H54 (cell line): ENCODE measurements at places on chromosomes 3 and 15.

DNA sequence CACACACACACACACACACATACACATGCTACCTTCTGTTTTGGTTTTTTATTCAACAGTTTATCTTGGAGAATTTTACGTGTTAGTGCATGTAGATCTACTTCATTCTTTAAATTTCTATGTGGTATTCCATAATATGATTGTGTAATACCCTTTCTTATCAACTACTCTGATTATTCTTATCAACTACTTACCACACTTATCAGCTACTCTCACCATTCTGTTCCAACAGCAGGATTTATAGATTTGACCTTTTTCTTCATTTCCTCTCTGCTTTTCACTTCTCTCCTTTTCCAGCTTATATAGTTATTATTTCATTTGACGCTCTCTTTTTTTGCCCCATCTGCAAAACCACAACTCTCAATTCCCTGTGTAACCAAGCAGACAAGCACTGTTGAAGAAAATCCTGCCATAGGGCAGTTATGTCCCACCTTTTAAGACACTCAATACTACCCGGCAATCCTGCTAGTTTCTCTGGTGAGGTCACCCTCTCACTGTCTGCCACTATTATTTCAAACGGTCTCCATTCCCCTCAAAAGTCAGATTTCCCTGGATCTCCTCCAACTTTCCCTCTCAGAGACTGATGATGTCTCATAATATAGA lies 56.9 kb upstream of the SATB1 start:
- DNase-seq, result no peak

DNA sequence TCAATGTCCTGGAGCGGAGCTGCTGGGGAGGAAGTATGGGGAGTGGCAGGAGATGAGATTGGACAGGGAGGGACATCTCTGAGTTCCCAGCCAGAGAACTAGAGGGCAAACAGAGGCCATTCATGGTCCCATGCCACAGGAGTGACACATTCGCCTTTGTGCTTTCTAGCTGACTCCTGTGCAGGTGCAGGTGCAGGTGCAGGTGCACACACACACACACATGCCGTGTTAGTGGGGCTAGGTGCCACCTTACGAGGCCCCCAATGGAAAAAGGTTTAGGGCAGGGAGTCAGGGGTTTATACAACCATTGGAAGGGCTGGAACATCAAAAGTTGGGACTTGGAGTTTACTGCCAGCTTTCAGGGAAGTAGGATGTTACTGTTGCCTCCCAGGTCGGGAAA lies 52.0 kb downstream of the TPRA1 start:
- no peak for DNase-seq

- no peak for DNase-seq
These were observed 762 bp upstream of the ARL6 start for GRCh38 chr3:97763586-97764406.

DNA sequence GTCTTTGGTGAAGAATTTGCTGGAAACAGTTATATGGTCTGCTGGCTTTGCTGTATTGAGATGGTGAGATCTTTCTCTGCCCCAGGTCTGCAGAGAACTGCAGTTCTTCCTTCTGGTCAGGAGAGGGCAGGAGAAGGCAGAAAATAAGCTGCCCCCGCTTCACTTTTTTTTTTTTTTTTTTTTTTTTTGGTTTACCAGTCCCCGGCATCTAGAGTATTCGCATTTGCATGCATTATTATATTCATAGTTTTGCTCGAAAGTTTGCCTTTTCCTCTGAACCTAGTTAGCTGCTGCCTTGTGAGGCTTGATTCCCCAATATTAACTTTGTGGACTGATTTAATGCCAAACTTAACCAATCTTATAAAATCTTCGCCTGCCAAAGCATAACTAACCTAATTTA lies 10.6 kb upstream of the PARL start:
- DNase-seq, result peak; percentile 84
